Kidney epithelial cell (primary cell): ENCODE measurements at places on chromosomes 1 and 21. TPM values are rescaled to one million over a fixed set of nuclear protein-coding genes. Genes with fewer than 3 reads are reported as not detected.

GRCh38 chr1:237394281-237394680 is 352.3 kb downstream of the RYR2 start:
- DNase-seq = no peak

- no peak for DNase-seq
These were observed 40.6 kb downstream of the AHCTF1 start for GRCh38 chr1:246891105-246891504.

DNA sequence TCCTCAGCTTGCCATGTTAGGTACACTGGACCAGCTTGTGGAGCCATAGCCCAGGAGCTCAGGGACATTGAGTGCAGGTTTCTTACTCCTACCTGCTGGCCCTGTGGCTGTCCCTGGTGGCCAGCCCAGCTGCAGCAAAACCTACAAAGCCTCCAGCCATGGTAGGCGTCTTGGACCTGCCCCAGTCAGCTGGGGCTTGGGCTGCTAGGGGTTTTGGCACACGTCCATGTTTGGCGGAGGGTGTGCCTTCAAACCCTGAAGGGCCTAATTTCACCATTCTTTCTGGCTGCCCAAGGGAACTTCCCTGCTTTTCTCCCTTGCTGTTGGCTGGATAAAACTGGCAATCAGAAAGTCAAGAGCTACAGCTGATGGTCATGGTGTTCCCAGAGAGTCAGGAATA is 25.4 kb downstream of the HMGCS2 start:
- no peak for DNase-seq

RYR2 gene
- not detected in 2 replicates for total RNA-seq

DNA sequence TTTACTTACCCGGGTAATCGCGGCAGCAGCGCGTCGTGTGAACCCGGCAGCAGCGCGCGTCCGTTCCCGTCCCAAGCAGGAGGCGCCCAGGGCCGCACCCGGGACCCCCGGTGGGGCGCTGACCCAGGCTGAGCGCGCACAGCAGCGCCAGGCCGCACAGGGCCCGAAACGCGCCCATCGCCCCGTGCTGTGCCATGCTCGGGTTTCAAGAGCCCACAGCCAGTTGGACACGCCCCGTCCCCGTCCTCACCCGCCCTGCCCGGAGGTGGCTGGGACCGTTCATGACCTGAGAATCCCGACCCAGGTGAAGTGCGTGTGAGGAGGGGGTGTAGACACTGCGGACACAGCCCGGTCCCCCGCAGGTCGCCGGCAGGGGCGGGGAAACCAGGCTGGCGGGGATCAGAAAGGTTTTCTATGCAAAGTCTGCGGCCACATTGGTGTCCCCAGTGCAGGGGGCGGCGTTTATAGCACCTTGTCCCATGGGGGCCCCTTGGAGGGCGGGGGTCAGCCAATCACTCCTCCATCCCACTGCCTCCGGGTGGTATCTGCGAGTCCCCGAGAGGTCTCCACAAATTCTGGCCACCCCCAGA is at the start of gene TNFRSF18:
TSS of gene TNFRSF18 (minus strand) at position 217 of the 590 bp plus-strand sequence. CDS start at position 196, 21 bp downstream.
- no peak for DNase-seq

RAD54L gene
- total RNA-seq = 2.9 and 6.1 TPM in 2 replicates

GRCh38 chr1:33008051-33008914 is 28.4 kb downstream of the AK2 start:
- DNase-seq = no peak

- no peak for DNase-seq
These were observed 194.6 kb downstream of the NRIP1 start for GRCh38 chr21:14869984-14870852.

GRCh38 chr1:207752456-207752998 is 673 bp downstream of the CD46 start:
- DNase-seq = no peak

GRCh38 chr1:40974945-40975344 is 4.6 kb upstream of the CTPS1 start:
- no peak for DNase-seq

DDAH1 gene
- total RNA-seq = 32.6 and 33.4 TPM in 2 replicates

DNA sequence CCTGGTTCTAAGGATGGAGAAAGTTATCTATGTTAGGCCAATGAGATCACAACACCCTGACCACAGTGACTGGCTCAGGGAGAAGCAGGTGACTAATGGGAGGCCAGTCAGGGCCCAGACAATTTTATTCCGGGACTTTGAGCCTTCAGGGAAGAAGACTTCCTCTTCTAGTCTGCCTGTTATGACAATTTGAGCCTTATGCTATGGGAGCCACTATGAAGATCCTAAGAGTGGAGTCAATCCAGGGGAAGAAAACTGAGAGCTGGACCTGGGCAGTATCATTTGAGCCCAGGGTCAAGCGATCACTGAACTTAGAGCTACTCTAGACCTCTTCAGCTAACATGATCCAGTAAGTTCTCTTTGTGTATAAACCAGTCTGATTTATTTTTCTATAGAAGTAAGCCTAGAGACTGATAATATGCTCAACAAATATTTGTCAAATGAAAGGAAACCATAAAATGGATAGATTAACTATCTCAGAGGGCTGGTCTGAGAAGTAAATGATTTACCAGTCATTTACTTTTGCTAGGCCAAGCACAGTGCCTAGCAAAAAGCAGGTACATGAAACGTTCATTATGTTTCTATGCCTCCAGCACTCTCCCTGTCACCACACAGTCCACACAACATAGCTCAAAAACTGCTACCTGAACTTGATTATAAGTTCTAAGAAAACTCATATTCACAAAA is 4.2 kb upstream of the C1orf141 start:
- no peak for DNase-seq

GRCh38 chr1:106907795-106908194 is 148.7 kb upstream of the PRMT6 start:
- DNase-seq = no peak

- no peak for DNase-seq
These were observed 48.4 kb upstream of the ATP6V1G3 start for GRCh38 chr1:198588845-198589244.

GRCh38 chr1:66769512-66770229 is 17.4 kb downstream of the DYNLT5 start:
- DNase-seq = no peak
